Kasumi-1 (cell line): ENCODE measurements at places on chromosomes 11 and 22.

- no peak for DNase-seq
Observed at GRCh38 chr11:118885831-118886565, 2.3 kb downstream of the CXCR5 start.

DNA sequence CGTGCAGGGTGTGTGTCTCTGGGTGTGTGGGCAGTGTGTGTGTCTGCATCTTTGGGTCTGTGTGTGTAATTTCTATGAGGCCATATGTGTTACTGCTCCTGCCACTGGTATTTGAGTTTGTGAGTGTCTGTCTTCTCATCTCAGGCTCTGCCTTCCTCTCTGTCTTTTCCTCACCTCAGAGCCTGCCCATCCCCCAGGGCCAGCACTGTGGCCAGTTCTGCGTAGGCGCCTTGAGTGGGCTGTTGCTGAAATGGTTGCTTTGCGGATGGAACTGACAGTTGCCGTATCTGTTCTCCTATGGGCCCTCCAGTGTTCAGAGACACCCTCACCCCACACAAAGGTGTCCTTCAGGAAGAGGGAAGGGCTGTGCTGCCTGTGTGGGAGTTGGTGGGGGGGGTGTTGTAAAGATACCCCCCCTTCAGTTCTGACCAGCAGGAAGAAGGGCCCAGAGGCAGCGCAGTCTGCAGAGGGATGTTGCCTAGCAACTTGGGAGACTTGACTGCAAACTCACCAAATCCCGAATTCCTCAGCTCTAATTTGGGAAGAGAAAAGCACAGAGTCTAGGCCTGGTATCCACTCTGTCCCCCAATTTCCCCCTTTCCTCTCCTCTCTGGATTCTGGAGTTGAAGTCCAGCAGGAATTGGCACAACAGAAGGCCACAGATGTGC is 2.0 kb upstream of the NRGN start:
- no peak for DNase-seq

DNA sequence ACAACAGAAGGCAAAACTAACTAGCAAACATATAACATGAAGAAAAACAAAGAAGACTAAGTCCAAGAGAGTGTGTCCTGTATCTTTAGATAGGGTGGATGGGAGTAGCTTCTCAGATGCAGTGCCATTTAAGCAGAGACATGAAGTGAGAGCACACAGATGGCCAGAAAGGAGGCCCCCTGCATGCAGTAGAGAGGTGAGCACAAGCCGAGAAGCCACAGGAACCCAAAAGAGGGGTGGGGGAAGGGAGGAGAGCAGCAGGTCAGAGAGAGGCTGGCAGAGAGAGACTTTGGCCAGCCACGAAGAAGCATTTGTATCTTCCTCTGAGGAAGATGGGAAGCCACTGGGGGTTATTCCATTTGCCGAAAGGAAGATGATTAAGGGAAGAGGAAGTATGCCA is 86.7 kb downstream of the NTM start:
- DNase-seq: no peak

GRCh38 chr11:64801158-64801464 is 1.9 kb downstream of the MAP4K2 start:
- DNase-seq: no peak

- DNase-seq: no peak
Observed at GRCh38 chr11:100830978-100831732, 144.1 kb downstream of the ARHGAP42 start.

DNA sequence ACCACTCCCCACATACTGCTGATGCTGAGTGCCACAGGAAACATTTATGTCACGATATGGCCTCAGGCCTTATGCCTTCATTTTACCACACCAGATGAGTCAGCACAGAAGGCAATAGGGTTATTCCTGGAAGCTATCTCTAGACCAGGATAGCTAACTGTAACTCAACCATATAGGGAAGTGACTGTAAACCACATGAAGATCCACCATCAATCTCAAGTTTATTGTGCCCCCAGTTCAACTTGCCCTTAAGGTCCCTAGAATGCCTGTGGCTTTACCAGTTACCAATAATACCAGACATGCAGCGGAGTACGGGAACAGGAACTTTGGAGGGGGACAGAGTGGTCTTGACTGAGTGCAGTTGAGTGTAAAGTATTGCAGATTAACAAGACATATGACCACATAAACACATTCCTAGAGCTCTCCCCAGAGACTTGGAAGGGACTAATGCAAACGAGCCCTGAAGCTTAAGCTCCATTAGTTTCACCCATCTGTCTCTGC is 180.9 kb downstream of the KIF18A start:
- DNase-seq: peak; percentile 98
